Adipocyte (in vitro differentiated cells): ENCODE measurements at places on chromosomes 12 and 14.

- no peak for DNase-seq
Observed at GRCh38 chr12:2890001-2890387, 697 bp upstream of the TULP3 start.

- DNase-seq = peak; percentile 27
Observed at GRCh38 chr12:110794623-110795280, 52.0 kb upstream of the CCDC63 start.

GRCh38 chr12:13326076-13326475, 129.6 kb downstream of the EMP1 start:
- DNase-seq = no peak

DNA sequence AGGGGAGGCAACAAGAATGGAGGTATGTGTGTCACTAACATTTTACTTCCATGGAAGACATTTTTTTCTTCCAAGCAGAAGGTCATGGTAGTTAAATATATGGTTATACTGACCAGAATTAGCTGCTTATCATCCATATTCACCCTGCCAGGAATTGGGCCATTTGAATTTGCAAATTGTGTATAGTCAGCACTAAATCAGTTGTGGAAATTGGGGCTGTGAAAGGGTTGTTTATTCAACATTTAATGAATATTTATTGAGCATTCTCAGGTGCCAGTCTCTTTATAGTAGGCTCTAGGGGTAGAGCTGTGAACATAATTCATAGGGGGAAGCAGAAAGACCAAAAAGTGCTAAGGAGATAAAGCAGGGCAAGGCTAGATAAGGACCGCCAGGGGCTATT, 38.0 kb downstream of the METAP2 start:
- DNase-seq = no peak

DNA sequence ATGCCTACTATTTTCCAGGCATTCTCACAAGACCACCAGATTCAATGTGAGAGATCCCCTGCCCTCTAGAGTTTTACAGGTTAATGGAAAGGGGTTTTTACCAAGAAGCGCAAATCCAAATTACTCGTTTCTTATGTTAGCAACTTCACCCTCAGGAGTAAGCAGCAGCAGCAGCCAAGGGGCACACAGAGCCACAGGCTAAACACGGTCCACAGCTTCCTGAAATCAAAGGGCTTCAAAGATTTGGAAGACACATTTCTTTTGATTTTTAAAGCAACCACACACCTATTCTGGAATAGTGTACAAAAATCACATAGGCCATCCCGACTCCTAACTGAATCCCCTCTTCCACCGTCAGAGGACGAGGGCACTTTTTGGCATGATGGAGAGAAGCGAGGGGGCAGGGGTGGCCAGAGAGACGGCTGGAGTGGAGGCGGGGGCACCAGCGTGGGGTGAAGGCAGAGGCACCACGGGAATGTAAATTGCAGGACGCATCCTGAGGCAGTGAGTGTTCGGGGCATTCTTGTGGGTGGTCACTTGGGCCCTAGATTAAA, 107.0 kb downstream of the ARF6 start:
- no peak for DNase-seq

GRCh38 chr12:62774794-62775193, 160.2 kb downstream of the PPM1H start:
- no peak for DNase-seq

GRCh38 chr12:14833336-14833735, 10.0 kb downstream of the ART4 start:
- no peak for DNase-seq

DNA sequence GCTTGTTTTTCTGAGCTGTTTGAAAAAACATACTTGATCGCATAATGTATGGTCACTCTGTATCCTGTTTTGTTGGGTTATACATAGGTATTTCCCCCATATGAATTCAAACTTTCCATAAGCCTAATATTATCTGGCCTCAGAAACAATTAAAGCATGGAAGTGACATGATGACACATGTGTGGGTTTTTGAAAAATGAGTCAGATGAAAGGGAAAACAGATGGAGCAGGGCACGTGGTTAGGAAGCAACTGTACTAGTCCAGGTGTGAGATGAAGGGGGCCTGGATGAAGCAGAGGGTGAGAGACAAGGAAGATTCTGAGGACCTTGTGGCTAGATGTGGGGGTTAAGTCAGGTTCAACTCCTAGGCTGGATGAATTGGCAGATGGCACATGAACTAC, 92.7 kb upstream of the DNM1L start:
- peak; percentile 49 for DNase-seq

- DNase-seq = peak; percentile 68
Observed at GRCh38 chr14:57486767-57487379, 6.8 kb downstream of the CCDC198 start.

DNA sequence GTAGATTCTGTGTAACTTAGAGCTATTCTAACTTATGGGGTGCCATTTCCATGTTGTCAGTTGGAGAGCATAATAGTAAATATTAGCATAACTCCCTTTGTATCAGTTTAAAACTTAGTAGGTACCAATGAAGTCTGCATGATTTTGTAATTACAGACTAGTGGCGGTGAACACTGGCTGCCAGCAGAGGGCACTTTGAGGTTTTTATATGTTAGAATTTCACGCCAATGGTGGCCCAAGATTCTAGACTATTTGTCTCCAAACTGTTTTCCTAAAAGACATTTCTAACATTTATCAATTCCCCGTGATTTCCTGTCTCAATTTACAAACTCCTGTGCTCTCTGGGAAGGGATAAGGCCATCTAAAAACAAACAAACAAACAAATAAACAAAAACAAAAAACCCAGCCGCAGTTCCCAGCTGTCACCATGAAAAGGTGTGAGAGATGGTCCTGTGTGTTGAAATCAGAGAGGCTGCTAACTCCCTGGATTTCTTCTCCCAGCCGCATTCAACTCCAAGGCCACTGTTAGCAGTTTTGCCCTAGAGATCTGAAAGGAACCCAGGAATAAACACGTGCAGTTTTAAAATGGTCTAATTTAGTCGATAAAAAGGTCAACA, 57.6 kb downstream of the BRMS1L start:
- peak; percentile 38 for DNase-seq

DNA sequence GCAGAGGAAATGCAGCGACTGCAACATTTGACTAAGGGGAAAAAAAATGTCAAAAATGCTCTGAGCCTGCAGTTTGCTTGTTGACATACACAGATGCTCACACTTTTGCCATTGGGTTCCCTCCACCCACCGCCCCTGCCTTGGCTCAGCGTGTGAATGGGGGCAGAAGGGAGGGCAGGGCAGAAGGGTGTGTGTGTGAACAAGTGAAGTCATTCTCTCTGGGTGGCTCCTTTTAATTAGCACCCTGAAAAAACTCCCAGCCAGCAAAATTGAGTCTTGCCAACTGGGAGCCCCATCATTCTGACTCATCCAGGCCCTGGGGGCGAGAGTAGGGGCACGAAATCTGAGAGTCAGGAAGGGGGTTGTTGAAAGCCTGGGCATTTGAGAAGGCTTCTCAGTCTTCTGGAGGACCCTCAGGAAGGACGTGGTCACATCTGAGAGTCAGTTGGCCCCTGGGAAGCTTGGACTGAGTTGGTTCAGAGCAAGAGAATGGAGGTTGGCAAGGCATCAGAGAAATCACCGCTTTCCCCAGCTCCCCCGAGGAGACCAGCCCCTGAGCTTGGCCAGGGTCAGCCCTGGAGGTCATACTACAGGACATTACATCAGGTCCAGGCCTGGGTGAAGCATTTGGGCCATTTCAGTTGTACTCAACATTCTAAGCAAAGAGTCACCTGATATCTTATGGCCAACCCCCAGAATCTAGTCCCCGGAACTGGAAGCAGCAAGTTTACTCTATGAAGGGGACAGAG, 22.7 kb upstream of the KRT78 start:
- peak; percentile 89 for DNase-seq

- DNase-seq = peak; percentile 15
Observed at GRCh38 chr14:74401504-74402241, 24.3 kb downstream of the SYNDIG1L start.
